NCI-H1105 treated with DMSO at 0.1 percent for 48 hours (cell line): ENCODE measurements at places on chromosomes 1 and 21.
A peak's percentile ranks its signal among the peaks of the same experiment; 100 is the strongest.

- no peak for DNase-seq
These were observed 17.7 kb upstream of the PTPRC start for GRCh38 chr1:198620951-198621824.

DNA sequence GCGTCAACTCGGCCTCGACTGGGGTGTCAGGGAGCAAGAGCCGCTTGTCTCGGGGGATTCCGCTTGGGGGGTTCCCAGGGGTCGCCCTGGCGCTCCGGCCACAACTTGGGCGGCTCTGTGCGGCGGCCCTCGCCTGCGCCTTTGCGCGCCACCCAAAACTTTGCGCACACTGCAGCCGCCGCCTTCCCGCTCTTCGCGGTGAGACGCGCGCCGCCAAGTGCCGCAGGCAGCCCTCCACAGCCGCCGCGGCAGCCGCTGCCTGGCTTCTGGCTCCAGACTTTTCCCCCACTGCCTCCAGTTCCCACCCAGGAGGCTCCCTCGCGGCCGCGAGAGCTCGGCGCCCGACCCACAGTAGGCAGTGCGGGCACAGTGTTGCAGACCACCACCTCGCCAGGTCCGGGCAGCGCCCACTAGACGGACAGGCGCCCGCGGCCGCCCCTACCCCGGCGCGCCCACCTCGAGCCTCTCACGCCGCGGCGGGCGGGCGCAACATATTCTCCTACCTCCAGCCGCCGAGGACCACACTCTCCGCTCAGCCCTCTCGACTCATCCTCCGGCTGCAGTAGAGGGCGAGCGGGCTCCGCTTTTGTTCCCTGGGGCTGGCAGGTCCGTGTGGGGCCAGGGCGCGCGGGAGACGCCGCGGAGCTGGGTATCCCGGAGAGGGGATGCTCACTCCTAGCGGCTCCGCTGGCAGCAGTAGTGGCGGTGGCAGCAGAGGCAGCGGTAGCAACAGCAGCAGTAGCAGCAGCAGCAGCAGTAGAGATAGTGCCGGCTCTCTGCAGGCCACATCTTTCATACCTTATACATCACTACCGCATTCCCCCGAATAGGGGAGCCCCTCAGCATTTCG lies 296.6 kb downstream of the OMA1 start:
- peak; percentile 55 for DNase-seq

DNA sequence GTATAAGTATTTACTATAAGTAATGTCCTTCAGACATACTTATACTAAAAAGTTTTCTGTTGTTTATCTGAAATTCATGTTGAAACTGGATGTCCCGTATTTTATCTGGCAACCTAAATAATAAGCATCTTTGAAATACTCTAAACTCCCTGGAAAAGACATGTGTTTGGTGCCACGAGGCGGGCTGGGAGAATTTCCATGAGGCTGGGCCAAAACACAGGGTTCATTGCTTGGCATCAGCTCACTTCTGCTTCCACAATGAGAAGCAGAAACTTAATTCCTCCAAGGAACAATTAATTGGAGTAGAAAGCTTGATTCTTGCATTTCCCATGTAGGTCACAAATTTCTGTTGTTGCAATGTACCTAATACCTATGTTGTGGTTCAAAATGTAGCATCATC lies 110.2 kb downstream of the PSMG1 start:
- no peak for DNase-seq

DNA sequence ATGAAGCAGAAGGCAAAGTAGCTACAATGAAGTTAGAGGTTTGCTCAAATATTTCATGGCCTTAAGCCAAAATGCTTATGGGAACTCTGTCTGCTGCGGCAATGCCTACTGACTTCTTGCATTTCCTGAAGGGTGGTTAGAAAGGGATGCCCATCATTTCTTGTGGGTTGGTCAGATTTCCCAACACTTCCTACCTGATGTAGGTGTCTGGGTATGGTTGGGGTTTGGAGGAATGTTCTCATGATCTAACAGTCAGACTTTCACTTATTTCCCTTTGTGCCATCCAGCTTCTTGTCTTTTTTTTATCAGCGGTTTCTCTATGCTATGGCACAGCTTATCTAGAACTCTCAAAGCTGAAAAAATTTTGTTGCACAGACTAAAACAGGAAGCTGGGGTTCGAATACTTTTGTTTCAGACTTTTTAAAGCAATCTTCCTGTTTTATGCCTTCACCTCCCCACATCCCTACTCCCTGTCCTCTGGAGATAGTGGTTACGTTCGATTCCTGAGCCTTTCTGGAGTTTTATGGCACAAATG lies 307.7 kb downstream of the USP25 start:
- no peak for DNase-seq

GRCh38 chr1:198549866-198550265 lies 9.4 kb upstream of the ATP6V1G3 start:
- DNase-seq: no peak

GRCh38 chr1:224541901-224542630 lies 74.1 kb upstream of the CNIH3 start:
- DNase-seq: no peak

DNA sequence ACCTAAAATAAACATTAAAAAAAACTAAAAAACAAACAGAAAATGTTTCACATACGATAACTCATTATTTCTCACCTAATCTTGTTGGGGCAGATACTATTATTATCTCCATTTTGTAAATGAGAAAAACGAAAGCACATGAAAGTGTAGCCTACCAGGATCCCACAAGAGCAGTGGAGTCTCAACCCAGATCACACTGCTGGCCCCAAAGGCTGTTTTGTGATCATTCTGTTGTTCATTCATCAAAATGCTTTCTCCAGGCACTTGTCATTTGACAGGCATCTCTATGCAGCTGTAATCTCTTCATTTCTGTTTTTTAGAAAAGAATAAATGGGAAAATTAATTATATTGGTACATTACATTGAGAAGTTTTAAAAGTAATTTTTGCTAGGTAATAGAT lies 67.5 kb downstream of the AK5 start:
- DNase-seq: no peak

DNA sequence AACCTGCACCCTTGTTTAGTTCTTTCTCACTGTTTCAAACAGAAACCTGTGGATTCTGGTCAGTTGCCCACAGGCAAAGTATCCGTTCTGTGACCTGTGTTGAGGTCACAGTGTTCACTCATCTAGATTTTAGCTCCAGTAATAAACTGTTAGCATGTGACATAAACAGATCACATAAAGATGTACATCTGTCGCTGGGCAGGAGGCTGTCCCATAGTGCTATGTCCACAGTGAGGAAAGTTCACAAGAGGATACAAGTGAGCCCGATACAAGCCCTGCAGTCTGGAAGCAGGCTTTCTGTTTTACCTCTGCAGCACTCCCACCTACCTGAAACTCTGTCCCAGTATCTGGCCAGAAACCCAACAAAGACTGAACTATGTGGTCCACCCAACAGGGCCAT lies 28.4 kb downstream of the LMX1A start:
- DNase-seq: no peak

DNA sequence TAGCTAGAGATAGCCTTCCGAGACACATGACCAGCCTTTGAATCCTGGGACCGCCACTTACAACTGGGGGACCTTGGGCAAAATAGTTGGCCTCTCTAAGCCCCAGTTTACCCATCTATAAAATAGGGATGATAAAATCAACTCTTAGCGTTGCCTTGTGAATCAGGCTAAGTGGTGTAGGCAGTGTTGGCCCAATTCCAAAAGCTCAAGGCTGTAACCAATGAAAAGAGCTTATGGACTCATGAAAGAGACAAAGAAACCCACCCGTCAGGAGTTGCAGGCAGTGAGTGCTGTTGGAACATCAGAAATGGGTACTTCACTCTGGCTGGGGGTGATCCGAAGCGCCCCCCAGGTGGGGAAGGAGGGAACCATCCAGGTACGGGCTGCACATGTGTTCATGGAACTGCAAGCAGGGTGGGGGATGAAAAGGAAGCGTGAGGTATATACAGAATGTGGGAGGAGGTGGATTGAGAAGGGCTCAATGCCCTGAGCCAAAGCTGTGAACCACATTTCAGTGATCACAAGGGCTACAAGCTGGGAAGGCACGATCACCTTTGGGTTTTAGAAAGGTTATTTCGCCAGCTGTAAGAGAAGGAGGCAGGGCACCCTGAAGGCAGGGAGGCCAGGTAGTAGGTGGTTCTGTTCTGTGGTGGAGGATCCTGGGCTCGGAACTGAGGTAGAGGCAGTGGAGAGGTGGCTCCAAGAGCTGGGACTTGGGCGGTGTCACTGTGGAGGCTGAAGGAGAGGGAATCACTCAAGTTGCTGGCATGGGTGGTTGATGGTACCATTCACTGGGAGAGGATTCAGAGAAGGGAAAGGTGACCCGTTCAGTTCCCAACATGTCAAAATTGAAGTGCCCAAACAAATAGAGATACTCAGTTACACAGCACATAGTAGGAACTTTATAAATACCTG lies 11.4 kb upstream of the KIAA1614 start:
- no peak for DNase-seq

- peak; percentile 85 for DNase-seq
These were observed 13.3 kb downstream of the POLR3GL start for GRCh38 chr1:145977486-145978470.

DNA sequence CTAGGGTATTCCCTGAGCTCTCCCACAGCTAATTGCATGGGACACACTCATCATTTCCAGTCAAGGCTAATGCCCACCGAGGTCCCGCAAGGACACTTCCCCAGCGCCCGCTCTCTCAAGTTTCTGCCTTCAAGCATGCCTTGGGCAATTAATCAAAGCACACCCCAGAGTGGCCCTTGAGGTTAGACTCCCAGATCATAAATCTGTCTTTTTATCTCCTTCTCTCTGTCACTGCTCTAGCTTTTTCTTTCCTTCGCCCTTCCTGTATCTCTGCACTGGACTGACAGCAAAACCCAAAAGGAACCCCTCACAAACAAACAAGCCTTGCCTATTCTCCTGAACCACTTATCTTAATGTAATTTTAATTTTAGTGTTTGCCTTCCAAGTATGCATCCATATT lies 7.9 kb upstream of the EXOSC10 start:
- no peak for DNase-seq

- peak; percentile 73 for DNase-seq
These were observed 772 bp downstream of the UCK2 start for GRCh38 chr1:165828103-165828668.

DNA sequence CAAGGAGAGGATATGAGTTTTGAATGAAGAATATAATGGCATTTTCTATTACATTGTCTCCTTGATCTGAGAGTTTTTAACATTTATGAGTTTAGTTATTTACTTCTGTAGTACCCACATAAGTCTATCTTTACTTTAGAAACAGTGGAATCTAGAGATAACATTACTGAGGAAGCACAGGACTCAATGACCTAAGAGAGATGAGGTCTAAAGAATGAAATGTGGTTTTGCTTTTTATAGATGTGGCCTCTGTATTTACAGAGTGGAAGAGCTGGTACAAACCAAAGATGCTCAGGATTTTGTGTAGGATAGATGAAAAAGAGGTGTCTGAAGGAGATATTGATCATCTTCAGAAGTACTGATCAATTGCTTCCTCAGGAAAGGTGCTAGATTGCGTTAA lies 177.3 kb downstream of the KCTD3 start:
- DNase-seq: no peak

- no peak for DNase-seq
These were observed 6.3 kb downstream of the BTG2 start for GRCh38 chr1:203311368-203312301.

DNA sequence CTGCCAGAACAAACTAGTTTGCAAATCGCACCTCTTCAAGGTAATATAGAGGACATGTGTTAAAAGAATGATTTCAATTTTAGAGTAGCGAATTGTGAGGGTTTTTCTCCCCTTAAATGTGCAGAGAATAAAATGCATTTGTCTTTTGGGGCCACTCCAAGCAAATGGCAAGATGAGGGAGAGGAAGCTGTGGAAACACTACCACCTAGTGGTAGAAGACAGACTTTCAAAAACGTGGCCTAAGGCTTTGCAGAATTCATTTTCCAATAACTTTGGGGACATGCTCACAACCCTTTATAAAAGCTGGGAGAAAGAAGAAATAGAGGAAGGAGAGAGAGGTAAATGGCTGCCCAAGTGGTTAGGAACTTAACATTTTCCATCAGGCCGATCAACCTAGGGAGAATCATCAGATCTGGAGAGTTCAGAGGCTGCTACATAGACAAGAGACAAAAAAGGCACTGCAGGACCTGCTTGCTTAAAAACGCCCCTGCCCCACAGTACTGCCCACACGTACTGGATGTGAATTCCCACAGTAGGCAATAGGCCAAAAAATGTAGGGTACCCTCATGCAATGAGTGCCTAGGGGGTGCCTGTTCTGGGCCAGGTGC lies 15.7 kb upstream of the RCAN1 start:
- DNase-seq: peak; percentile 73

DNA sequence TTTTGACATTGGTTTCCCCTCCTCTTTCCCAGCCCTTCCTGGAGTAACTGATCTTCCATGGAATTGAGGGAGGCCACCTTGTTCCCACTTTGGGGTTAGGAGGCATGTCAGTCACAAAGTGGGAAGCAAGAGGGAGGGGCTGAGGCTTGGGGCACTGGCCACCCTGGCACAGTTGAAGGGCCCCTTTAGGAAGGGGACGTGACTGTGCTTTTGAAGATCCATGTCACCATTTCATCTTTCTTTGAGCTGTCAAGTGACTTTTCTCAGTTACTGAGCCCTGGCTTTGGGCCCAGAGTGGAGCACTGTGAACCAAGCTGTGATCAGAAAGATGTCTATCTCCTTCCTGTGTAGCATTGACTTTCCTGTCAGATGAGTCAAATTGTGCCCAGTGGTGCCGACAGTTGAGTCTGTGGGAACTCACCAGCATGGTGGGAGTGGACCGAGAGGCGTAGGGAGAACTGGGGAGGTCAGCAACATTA lies 38.5 kb upstream of the TDRD10 start:
- no peak for DNase-seq

- DNase-seq: no peak
These were observed 36.9 kb downstream of the KIAA1614 start for GRCh38 chr1:180949616-180950000.

DNA sequence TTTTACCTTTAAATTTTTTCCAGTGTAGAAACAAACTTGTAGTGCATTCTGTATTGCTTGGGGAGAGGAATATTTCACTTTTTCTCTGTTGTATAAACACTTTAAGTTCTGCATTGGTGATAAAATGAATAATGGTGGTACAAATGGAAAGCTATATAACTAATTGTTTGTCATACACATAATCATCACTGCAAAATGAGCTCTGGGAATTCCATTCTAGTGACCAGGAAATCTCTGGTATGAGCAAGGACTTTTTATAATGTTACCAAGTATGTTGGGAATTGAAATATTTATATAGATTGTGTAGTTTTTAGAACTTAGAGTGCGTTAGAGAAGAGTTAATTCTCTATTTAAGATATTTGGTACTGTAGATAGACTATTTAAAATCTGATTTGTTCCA lies 5.0 kb upstream of the FMN2 start:
- DNase-seq: no peak

DNA sequence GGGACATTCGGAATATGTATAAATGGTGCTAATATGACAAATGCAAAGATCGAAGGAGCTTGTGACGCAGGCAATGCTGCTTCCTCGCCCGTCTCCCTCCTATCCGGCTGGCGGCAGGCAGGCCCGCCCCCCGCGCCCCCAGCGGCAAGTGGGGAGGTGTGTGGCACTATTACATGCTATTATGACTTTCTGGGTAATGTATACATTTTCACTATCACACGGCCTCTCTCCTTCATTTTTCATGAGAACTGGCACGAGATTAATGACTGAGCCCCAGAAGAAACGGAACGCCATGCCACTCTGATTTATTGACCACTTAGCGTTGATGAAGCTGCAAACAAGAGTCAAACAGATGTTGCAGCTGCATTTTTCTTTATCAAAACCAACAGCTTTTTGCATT lies 138.9 kb upstream of the VAMP3 start:
- no peak for DNase-seq

- no peak for DNase-seq
These were observed 69.1 kb downstream of the RUSC1 start for GRCh38 chr1:155389826-155390225.
